Kidney tubule cell (primary cell): ENCODE measurements at places on chromosomes 16 and 17.

DNA sequence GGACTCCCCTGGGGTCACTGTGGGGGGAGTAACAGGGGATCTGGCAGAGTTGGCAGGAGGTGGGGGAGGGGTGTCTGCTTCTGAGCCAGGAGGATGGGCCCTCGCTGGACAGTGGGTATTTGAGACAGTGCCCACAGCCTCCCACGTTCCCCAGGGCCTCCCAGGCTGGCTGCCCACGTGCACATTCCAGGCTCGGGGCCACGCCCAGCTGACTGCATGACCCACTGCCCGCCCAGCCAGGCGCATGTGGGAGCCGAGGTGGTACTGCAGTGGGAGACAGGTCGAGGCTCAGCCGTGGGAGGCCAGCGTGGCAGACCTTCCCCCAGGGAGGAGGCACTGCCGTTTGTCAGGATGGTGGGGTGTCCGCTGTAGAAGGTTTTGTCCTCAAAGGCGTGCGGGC is 38.8 kb downstream of the BAHCC1 start:
- peak; percentile 62 for DNase-seq

- peak; percentile 67 for DNase-seq
Measured at GRCh38 chr17:68509141-68510057, 2.8 kb upstream of the PRKAR1A start.

- no peak for DNase-seq
Measured at GRCh38 chr17:73582821-73583220, 61.4 kb downstream of the SDK2 start.

DNA sequence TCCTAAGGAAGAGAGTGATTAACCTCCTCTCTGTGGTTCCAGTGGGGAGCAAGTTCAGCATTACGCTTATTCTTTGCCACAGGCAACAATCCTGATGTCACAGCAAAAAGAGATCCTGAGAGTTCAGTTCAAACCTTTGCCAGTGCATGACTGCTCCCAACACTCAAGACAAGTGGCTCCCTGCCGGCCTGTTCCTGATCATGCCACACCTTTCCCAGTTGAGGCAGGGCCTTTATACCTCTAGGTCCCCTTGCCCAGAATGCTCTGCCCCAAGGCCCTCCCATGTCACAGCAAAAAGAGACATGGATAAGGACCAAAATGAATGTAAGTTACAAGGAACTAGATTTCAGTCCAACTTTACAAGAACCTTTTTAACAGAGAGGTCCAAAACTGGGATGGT is 31.0 kb upstream of the ARHGAP23 start:
- no peak for DNase-seq

- DNase-seq, result no peak
Measured at GRCh38 chr17:78377858-78378224, 608 bp upstream of the PGS1 start.

DNA sequence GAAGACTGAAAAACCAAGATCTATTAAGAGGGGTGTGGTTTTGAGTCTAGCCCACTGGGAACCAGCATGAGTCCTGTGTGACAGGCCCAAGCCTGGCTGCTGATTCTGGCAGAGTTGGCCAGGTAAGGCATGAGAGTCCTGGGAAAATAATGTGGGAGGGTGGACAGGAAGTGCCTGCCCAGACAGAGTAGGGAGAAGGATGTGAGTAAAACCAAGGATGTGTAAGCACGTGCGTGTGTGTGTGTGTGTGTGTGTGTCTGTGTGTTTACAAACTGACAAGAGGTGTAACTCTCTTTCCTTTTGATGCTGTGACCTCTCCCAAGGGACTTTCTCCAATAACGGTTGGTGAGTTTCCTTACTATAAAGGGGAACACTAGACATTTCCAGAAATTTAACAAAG is 15.6 kb upstream of the TEX2 start:
- peak; percentile 88 for DNase-seq

DNA sequence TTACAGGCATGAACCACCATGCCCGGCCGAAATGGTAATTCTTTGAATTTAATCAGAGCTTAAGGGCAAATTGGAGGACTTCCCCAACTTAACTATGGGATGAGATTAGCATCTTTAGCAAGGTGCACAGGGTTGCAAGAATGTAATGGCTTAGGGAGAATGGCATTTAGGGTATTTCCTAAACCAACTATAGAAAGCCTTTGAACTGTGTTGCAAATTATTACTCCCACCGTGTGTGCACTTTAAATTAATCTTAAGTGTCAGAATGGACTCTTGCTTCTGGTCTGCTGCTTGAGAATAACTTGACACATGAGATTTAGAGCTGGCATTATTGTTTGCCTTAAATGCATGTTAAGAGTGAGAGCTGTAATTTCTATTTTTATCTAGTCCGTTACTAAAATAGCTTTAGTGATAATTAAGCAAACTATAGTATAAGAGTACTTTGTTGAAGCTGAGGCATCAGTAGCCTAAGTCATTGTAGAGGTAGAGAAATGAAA is 59.8 kb downstream of the TUBD1 start:
- peak; percentile 67 for DNase-seq

DNA sequence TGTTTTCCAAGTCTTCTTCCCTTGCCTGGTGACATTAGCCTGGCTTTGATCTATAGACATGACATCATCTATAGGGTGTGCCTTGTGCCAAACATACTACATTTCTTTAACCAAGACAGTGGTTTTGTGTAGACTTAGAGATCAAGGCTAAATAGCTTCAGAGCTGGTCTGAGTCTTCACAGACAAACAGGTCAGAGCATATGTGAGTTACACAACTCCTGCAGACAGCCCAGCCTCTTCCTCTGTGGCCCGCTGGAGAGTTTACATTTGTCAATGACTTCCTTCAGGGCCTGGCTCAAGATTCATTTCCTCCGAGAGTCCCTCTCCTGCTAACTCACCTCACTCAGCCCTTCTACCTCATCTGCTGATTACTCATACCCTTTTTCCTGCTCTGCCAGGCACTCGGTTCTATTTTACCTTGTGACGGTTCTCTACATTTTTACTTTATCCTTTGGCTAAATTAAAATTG is 73.1 kb upstream of the TANC2 start:
- peak; percentile 96 for DNase-seq

GRCh38 chr17:46854948-46855347 is 3.6 kb downstream of the WNT9B start:
- DNase-seq, result no peak

DNA sequence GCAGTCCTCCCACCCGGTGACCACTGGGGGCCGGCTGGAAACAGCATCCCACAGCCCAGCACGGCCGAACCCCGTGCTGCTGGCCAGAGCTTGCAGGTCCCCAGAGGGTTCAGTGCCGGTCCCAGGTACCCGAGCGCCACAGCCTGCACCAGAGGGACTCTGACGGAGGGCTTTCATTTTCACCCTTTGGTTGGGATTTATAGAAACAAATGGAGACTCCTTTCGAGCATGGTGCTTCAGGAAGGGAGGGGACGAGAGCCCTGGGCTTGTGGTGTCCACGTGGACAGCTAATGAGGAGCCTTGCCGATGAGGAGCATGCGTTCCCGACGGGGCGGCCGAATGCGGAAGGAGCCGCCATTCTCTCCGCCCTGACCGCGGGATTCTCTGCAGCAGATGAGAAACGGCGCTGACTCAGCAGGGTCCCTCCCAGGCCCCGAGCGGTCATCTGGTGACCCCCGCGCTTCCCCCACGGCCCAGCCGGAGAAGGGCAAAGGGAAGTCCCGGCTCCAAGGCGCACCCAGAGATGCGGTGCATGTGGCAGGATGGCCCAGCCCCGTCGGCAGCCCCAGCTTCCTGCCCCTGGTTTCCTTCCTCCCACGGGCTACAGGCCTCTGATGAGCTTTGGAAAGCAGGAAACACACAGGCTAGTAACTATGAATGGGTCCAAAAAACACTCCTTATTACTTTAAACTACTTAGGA is 9.8 kb downstream of the SLC38A10 start:
- no peak for DNase-seq

DNA sequence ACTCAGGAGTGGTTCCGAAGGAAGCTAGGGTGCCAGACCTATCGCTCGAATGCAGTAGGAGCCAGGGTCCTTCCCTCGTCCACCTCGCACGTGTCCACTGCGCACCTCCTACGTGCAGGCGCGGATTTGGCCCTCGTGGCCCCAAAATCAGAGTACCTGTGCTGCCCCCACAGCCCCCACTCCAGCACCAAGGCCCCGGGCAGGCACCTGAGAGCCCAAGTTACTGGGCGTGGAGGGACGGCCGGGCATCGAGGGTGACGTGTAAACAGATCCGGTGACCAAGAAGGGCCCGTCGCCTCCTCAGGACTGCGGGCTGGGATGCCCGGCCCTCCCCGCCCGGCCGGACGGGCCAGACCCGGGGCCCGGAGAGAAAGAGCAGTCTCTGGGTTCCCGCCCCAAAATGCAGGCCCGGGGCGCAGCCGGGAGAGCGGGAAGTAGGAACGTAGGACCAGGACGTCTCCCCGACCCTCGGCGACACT is 492 bp downstream of the SLC25A39 start:
- DNase-seq, result peak; percentile 52

GRCh38 chr17:42833767-42834422 is 698 bp downstream of the PSME3 start:
- no peak for DNase-seq

GRCh38 chr17:35577830-35578196 is 558 bp downstream of the PEX12 start:
- no peak for DNase-seq

GRCh38 chr17:82892899-82893565 is 53.2 kb upstream of the ZNF750 start:
- no peak for DNase-seq

- peak; percentile 2 for DNase-seq
Measured at GRCh38 chr16:27718201-27719105, 168.5 kb downstream of the KATNIP start.

DNA sequence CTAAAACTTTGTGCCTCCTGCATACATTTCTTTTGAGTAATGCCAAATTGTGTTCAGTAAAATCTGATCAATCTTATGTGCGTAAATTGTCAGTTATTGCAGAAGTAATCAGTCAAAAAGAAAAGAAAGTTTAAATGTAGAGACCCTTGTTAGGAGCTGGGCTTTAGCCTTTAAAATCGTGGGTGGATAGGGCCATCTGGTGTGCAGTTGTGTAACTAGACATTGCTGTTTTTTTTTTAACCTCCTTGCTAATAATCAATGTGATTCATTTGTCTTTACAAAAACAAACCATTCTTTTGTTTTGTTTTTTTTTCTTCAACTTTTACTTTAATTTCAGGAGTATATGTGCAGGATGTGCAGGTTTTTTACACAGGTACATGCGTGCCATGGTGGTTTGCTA is 5.3 kb upstream of the WWOX start:
- DNase-seq, result no peak

DNA sequence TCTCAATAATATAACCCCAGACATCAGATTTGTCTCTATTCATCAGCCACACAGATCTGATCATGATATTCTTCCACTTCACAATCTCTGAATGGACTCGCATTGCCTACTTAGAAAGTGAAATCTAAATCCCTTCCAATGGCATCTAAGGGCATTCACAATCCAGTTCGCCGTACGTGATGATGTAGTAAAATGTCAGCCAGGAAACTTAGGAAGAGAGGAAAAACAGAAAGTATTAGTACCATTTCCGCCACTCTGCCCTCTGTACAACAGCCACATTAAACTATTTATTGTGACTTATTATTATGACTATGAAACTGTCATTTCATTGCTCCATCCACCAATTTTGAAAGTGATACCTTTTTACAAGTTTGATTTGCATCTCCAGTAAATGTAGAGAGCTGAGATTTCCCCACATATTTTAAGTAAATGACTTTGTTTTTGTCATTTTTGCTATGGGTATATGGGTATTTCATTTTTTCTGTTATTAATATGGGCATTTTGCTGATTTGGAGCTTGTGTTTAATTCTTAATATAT is 69.4 kb upstream of the SMIM36 start:
- no peak for DNase-seq

DNA sequence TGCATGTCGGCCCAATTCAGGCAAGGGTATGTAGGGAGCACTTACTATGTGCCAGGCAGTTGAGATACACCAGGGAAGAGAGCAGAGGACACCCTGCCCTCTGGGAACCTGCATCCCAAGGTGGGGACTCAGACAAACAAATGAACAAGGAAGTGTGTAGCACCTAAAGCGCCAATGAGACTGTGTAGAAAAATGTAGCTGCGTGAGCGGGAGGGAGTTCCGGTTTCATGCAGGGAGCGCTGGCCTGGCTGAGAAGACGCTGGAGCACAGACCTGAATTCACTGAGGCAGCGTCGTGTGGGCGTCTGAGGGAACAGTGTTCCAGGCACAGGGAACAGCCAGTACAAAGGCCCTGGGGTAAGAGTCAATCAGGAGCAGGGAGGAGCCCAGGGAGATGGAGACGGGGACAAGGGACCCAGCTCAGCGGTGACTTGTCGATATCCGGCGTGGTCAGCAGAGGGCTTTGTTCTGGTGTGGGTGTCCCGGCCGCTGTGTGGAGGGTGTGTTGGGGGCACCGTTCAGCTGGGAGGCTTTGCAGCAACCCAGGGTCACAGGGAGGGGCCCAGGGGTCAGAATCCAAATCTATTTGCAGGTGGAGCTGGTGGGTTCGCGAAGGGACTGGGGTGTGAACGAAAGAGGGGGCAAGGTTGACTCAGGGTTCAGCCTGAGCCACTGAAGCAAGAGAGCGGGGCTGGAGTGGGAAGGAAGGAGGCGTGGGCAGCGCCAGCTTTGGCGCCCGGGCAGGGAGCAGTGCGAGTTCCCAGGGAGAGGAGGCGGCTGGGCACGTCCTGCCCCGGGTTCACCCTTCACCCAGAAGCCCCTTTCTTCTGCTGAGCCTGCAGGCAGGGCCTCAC is 17.8 kb upstream of the OSGIN1 start:
- no peak for DNase-seq

GRCh38 chr17:82463391-82463790 is 4.8 kb downstream of the NARF start:
- DNase-seq, result no peak

GRCh38 chr16:85391175-85391707 is 221.9 kb upstream of the GSE1 start:
- DNase-seq, result no peak

GRCh38 chr16:75580-76501 is 2.2 kb upstream of the MPG start:
- DNase-seq, result peak; percentile 37

DNA sequence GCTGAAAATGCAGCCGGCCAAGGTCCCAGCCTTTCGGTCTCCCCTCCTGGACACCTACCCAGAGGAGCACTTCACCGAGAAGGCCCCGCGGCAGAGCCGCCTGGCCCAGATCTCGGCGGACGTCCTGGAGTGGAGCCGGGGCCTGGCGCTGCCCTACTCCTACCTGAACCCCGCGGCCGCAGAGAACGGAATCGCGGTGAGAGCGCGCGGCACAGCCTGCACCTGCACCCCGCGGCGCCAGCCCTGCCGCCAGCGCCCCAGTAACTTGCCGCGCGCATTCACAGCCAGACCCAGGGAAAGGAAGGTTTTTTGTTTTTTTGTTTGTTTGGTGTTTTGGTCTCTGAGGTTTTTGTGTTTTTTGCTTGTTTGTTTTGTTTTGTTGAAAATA is 15.2 kb downstream of the ALOX12B start:
- no peak for DNase-seq
